Stimulated activated naive B cell treated with anti-CD40 and anti-IgM and Interleukin-4, amounts not matched to agents 10 μg/mL and 1 μg/mL and 100 μg/mL, for 72 hours (primary cell): ENCODE measurements at places on chromosomes 2 and 18.
A peak's percentile ranks its signal among the peaks of the same experiment; 100 is the strongest.

DNA sequence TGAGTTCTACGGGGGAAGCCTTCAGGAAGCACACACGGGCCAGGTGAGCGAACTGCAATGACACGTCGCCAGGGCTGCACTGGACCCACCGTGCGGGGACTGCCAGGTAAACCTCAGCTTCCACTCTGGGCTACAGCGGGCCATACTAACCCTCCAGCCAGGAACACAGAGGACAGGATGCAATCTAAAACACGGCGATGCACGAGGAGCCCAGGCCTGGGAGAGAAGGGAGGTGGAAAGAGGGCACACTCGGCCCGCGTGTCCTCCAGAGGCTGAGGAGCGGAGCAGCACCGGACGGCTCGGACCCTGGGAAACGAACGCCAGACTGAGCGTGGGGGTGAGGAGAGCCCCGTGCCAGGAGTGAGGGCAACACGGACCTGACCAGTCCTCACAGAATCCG lies 69.3 kb downstream of the HDAC4 start:
- H3K36me3 ChIP-seq: peaks cover 14% of the 10 kb centered on the region
- peaks cover 16% of the 10 kb centered on the region for H3K4me1 ChIP-seq
- H3K27me3 ChIP-seq: no peaks in the 10 kb centered on the region
- no peak overlapping the region for H3K4me3 ChIP-seq
- DNase-seq: no peak

DNA sequence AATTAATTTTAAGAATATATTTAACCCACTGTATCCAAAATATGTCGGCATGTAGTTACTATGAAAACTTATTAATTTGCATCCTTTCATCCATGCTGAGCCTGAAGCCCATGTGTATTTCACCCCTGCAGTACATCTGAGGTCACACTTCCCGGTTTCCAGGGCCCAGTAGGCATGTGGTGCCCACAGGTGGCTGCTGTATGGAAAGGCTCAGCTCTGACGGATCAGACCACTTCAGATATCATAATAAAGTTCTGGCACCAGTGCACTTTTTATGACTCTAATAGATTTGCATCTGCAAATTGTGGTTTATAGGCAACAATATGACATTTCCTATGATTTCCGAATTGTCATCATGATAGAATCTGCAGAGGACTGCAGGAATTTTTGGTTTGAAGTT lies 22.5 kb downstream of the SH3RF3 start:
- no peaks in the 10 kb centered on the region for H3K36me3 ChIP-seq
- no peak overlapping the region for H3K4me3 ChIP-seq
- H3K4me1 ChIP-seq: no peaks in the 10 kb centered on the region
- no peak for DNase-seq

- no peaks in the 10 kb centered on the region for H3K27me3 ChIP-seq
- H3K4me3 ChIP-seq: no peak overlapping the region
- no peak overlapping the region for H3K27ac ChIP-seq
- no peaks in the 10 kb centered on the region for H3K4me1 ChIP-seq
- no peaks in the 10 kb centered on the region for H3K36me3 ChIP-seq
Observed at GRCh38 chr2:150617351-150617978, 130.0 kb upstream of the RND3 start.

- no peaks in the 10 kb centered on the region for H3K27me3 ChIP-seq
- H3K27ac ChIP-seq: no peak overlapping the region
- H3K4me3 ChIP-seq: no peak overlapping the region
- H3K36me3 ChIP-seq: peaks cover 8% of the 10 kb centered on the region
- H3K4me1 ChIP-seq: peaks cover 58% of the 10 kb centered on the region
Observed at GRCh38 chr2:238103465-238104225, 3.5 kb downstream of the ESPNL start.

- H3K27ac ChIP-seq: peak overlapping the region; percentile 56
- no peaks in the 10 kb centered on the region for H3K36me3 ChIP-seq
- H3K27me3 ChIP-seq: peaks cover 6% of the 10 kb centered on the region
- DNase-seq: no peak
Observed at GRCh38 chr2:238644095-238645081, 203.5 kb upstream of the TWIST2 start.

DNA sequence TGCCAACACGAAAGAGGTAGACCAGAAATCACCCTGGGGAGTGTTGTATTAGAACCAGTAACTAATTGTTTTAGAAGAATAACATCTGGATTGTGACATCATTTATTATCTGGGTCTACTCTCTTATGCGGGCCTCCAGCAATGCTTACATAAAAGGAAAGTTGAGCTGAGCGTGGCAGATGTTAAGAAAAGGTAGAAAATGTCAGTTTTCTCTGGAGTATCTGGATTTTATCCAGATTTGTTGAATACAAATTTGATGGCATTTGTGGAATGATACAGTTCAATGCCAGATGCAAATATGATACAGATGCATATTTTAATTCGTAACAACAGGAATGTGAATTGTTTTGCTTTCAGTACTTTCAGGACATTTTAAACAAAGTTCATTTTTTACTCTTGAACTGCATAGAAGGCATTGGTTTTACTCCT lies 90.3 kb downstream of the PRPF40A start:
- H3K4me1 ChIP-seq: no peaks in the 10 kb centered on the region
- H3K36me3 ChIP-seq: no peaks in the 10 kb centered on the region
- no peaks in the 10 kb centered on the region for H3K27me3 ChIP-seq
- no peak overlapping the region for H3K27ac ChIP-seq
- DNase-seq: no peak
- H3K4me3 ChIP-seq: no peak overlapping the region

DNA sequence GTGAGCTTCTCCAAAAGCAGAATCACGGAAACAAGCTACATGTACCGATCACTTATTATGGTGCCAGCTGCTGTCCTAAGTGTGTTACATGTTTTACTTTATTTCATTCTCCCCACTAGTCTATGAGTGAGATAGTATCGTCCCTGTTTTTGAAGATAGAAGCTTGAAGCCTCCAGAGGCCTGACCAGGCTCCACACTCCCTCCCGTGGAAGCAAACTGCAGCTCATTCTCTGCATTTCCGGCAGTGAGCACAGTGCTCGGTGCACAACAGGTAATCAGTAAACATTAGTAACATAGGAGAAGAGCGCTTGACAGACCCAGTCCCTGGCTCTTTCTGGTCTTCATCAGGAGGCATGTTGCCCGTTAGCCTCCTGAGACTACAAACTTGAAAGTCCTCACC lies 72.9 kb downstream of the ZBTB7C start:
- H3K27ac ChIP-seq: no peak overlapping the region
- peaks cover 6% of the 10 kb centered on the region for H3K27me3 ChIP-seq
- H3K36me3 ChIP-seq: no peaks in the 10 kb centered on the region
- H3K4me1 ChIP-seq: no peaks in the 10 kb centered on the region
